ENCODE measurements at places on chromosomes 5 and 9.

DNA sequence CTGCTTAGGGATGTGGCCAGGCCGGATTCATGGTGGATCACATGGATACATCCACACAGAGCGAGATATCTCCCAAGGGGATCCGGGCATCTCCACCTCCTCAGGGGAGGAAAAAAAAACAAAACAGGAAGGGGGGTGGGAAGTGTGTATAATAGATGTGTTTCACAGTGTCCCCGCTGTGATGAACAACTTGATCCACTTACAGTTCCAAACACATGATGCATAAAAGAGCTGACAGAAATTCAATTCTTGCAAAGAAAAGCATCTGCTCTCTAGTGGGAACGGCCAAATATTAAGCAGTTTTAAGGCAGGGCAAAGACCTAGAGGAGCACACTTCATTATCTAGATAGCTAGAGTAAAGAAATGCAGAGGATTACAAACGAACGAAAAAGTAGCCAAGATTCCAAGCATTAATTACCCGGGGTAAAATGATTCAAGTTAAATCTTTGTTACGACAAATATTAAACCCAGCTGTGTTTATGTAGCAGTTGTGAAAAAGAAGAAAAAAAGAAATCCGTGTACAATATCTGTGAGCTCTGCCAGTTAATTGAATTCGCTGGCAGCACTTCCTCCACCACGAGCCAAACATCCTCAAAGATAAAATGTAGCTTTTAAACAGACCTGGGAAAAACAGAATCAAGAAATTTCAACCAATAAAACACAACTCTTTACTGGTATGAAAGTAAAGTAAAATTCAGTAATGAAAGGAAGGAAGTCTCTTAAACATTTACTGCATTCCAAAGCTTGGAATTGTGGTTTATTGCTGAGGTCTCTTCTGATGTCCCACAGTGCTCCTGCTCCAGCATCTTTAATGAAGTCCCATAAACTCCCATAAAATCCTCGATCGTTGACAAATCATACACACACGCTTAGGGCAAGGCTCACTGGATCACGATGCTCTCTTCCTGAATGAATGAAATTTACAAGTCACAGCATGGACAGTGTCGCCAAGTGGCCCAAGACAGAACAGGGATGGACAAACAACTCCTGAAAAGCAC is 213.0 kb downstream of the CRB2 start:
- DNase-seq: no peak

- peak; percentile 68 for DNase-seq
Observed at GRCh38 chr9:120892748-120893610, 16.0 kb upstream of the PHF19 start.

DNA sequence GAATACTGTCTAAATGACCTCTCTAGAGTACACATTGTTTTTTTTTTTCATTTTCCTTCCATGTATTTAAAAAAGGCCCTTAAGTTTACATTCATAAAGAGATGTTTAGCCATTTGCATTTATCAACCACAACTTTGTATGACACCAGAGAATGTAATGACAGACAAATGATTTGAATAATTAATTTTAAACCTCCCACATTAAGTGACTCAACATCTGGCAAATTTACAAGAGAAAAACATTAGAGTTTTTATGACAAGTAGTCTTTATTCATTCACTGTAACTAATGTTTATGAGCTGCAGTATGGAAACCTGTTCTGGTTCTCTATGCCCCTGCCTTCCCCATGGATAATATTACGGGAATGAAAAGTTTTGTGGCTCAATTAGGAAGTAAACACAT is 1093.8 kb upstream of the CDH9 start:
- DNase-seq: no peak

DNA sequence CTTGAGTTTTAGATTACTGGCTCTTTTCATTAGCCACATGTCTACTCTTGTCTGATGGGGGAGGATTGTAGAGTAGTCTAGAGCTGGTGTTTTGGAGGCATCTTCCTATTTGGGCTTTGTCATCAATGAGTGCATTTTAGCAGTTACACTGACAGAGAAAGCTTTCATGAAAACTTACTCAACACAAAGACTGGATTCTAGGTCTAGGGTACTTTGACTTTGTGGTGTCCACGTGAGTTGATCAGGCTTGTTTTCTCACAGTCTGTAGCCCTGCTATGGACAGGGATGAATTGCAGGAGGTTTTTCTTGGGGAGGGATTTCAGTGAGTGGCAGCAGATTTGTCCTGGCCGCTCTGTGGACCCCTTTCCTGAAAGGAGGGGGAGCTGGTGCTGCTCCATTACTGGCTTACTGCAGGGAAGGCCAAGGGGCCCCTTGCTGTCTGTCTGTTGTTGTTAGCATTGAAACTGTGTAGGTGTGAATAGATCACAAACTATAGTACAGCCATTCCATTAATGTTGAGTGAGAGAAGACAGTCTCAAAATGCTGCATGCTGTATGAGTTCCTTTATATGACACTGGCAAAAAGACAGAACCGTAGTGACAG is 6.6 kb downstream of the TRIO start:
- DNase-seq: no peak

DNA sequence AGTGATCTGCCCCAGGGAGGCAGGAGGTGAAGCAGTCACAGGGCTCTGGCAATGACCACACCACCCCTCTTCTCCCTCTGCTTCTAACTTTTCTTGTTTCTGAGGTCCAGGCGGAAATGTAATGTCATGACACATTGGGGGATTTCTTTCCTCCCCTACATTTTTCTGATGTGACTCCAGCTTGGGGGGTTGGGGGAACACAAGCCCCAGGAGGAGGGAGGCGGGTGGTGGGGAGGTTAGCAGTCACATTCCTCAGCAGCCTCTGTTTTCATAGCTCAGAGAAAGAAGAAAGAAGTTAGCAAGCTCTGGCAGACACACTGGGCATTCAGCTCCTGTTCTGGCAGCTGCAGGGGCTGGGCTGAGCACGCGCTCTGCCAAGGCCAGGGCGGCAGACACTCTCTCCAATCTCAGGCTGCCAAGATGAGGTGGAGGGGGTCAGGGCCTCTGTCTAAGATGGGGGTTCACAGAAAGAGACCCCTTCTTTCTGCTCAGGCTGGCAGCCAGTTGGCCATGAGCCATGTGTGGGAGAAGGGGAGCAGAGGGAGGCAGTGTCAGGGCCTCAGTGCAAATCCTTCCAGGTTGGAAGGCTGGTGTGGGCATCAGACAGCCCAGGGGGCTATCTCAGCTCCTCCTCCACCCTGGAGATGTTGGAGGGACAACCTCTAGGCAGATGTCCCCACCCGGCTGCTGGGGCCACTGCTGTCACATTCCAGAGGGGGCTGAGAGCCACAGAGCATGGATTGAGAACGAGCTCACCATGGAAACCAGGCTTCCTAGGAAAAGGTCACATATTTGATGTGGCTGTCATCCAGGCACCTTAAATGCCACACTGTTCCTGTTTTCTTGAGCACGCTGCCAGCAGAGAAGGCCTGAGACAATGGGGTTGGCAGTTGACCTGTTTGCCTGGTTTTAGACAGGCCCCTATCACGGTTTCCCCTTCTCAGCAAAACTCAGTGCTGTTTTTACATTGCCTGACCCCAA is 20.1 kb upstream of the PFDN1 start:
- DNase-seq: peak; percentile 89

- DNase-seq: no peak
Observed at GRCh38 chr5:51345106-51345505, 38.1 kb upstream of the ISL1 start.

DNA sequence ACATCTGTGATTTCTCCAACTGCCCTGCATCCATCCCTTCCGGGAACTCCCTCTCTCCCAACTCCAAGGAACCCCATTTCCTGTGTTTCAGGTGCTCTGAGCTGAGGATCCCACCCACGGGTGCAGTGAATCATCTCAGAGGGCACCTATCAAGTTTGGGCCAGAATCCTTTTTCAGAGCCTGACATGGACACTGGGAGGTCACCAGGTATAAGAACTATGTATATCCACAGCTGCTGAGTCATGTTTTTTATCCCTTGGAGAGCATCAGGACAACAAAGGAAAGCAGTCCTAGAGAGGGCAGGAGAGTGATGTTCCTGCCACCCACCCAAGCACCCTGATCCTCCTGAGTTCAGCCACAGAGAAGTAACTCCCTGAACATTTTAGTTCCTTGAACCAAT is 3.8 kb downstream of the MED27 start:
- DNase-seq: no peak

- no peak for DNase-seq
Observed at GRCh38 chr9:114483499-114483898, 21.8 kb downstream of the WHRN start.

DNA sequence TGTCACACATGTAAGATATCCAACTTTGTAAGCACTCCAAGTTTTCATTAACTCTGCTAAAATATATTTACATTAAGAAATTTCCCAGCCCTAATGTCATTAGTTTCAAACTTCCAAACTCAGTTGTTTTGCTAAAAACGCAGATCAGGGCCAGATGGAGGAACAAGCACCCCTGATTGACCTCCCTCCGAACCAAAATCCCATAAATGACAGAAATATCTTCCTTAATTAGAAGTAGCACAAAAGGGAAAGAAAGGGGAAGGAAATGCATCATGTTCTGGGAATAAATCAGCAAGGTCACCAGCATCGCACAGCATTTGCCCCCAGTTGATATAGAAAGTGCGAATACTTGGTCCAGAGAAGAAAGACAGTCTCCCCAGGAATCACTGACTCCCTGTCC is 61.4 kb upstream of the RUFY1 start:
- DNase-seq: no peak

DNA sequence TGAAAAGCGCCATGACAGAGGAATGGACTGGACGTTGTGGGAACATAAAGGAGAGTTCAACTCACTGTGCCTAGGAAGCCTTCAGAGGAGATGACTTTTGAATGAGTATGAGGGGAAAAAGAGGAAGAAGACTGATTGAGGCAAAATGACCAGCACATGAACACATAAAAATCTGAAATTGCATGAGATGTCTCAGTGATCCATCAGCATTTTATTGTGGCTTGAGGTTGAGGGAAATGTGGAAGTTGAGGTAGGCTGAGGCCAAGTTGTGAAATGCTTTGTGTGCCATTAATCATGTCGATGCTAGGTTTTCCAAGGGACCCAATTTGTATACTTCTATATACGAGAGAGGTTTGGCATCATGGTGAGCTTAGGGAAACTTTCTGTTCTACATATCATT is 140.9 kb upstream of the TLX3 start:
- DNase-seq: no peak

DNA sequence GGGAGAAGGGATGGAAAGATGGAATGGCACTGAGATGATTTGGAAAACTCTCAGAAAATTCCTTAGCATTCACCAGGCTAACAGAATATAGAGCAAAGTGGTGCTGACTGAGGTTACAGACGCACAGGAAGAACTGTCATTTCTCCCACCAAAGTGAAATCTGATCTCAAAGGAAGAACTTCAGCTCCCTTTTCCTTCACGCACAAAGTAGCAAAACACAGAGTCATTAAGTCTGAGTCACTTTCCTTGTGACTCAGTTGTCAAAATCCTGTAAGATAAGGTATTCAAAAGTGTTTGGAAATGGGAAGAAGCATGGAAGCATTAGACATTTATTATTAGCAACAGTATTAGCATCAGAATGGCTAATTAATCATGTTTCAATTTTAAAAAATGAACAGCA is 11.7 kb downstream of the MPDZ start:
- peak; percentile 22 for DNase-seq

DNA sequence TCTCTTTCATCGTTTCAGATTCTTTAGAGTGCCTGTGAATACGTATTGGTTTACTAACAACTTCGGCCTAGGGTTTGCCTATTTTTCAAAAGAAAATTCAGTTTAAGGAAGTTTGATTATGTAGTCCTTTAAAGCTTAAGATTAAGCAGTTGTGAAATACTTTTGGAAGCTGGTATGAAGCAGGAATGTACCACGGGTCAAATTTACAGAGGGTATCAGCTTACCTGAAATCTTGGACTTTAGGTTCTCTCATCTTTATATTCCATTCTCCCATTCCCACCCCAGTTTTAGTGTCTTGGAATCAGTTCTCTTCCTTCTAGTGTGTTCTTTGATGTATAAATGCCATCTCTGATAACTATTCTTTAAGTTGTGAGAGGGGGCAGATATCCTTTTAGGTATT is 53.2 kb downstream of the IQGAP2 start:
- no peak for DNase-seq

- no peak for DNase-seq
Observed at GRCh38 chr5:141534492-141535213, 45.8 kb downstream of the PCDHGC5 start.

DNA sequence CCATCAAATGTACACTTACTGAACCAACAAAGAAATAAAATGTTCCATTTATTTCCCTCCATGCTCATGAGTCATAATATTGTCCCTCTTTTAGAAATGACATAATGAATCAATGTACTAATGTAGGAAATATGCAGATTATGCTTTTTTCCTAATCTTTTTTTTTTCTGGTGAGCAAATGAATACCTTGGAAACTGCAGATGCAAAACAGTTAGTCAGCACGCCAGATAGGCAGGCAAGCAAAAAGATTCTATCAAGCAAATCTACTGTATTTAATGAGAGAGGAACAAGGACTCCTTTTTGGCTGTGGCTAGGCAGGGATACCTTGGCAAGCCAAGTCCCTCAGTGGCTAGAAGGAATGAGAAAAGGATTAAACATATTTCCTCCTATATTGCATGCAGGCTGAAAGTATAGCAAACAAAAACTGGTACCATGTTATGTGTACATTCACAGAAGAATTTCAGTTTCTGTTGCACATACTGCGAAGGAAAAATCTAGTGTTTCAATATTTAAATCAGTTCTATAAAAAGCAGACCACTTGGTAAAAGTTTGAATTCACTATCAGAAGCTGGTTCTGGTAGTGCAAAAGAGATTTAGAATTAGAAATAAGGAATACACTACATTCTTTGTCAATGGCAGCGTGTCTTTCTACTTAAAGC is 605.4 kb downstream of the TLE1 start:
- DNase-seq: peak; percentile 40

- no peak for DNase-seq
Observed at GRCh38 chr5:103444333-103445038, 118.1 kb downstream of the NUDT12 start.

DNA sequence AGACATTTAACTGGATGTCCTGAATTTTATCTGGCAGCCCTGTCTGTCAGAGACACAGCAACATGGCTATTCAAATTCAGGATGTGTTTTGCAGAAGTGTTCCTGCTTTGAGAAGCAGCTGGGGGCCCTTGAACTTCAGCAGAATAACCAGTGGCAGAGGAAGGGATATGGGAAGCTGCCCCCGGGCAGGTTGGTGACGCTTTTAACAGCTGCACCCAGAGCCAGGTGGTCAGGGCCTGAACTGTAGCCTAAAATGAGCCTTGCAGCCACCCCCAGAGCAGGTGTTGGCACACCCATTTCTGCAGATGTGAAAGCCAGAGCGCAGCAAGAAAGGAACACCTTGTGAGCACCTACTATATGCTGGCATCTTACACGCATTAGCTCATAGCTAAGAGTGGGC is 128.7 kb upstream of the BOD1 start:
- no peak for DNase-seq

- no peak for DNase-seq
Observed at GRCh38 chr9:29751226-29751625, 2177.9 kb upstream of the C9orf72 start.

- DNase-seq: no peak
Observed at GRCh38 chr9:83986765-83987401, 6.3 kb downstream of the RMI1 start.

- no peak for DNase-seq
Observed at GRCh38 chr5:58018016-58018415, 441.9 kb downstream of the PLK2 start.

GRCh38 chr9:106752581-106752980 is 110.4 kb upstream of the ZNF462 start:
- no peak for DNase-seq

Measured in hepatic stellate cell (primary cell).